Stimulated activated CD8-positive, alpha-beta memory T cell treated with anti-CD3 and anti-CD28 coated beads, Interleukin-4, amount 100 ng/mL, for 24 hours (primary cell): ENCODE measurements at places on chromosomes 16 and 17.
A peak's percentile ranks its signal among the peaks of the same experiment; 100 is the strongest.

- DNase-seq: no peak
These were observed 37.6 kb downstream of the MMD start for GRCh38 chr17:55383771-55384642.

DNA sequence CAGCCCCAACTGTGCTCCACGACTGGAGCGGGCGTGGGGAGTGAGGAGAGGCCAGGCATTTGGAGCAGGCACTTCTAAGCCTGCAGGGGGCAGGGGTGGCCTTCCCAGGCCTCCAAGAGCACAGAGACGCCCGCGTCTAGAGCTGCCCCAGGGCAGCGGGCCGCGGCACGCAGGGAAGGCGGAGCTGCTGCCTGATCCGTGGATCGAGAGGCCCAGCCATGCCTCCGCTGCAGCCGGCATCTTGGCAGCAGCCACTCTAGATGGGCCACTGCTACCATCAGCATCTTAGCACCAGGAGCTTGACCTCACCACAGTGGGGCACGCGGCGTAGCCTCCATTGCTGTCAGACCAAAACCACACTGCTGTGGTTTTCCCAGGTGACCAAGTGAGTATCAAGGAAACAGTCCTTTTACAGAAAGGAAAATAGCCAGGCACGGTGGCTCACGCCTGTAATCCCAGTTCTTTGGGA lies 20.4 kb upstream of the WDR45B start:
- DNase-seq: peak; percentile 26

DNA sequence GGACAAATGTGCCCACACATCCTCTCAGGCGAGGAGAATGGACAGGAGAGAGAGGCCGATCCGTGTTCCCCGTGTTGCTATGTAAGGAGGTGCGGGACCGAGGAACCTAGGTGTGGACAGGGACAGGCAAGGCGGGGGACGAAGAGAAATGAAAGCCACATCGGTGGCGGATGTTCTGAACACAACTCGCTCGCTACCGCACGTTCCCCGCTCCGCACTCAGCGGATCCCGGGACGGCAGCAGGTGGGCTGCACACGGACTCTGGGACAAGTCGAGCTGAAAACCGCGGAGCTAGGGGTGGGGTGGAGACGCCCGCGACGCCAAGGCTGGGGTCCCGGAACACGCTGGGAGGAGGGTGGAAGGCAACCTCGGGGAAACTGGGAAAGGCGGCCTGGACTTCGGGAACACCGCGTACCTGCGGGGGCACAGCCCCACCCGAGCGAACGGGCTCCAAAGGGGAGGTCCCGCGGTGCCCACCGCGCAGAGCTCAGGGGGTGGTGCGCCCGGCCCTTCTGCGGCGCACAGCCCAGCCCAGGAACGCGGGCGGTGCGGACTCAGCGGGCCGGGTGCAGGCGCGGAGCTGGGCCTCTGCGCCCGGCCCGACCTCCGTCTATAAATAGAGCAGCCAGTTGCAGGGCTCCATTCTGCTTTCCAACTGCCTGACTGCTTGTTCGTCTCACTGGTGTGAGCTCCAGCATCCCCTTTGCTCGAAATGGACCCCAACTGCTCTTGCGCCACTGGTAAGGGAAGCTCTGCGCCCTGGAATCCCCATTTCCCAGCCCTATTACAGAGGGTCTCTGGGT lies at the start of gene MT1E:
Gene MT1E (plus strand): TSS at position 642 of the 803 bp plus-strand sequence. CDS start 71 bp downstream, at position 713.
- peak; percentile 56 for DNase-seq

DNA sequence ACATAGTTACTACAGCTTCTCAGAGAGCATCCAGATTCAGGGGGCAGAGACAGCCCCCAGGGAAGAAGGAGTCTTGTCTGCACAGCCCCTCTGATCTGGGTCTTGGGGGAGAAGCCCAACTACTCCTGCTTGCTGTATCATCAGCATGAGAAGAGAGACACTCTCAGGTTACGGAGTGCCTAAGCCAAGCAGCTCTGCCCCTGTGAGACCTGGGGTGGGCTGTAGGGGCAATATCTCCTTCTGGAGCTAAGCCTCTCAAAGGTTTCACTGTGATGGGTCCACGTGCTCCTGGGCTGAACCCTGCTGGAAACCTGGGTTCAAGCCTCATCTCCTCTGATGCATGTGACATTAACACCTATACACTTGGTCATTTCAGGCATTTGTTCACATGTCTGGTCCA lies 123.2 kb downstream of the CPPED1 start:
- no peak for DNase-seq

- DNase-seq: no peak
These were observed 899.0 kb downstream of the KCNJ2 start for GRCh38 chr17:71068408-71068750.

- DNase-seq: no peak
These were observed 60.7 kb downstream of the CLEC16A start for GRCh38 chr16:11004973-11005610.

DNA sequence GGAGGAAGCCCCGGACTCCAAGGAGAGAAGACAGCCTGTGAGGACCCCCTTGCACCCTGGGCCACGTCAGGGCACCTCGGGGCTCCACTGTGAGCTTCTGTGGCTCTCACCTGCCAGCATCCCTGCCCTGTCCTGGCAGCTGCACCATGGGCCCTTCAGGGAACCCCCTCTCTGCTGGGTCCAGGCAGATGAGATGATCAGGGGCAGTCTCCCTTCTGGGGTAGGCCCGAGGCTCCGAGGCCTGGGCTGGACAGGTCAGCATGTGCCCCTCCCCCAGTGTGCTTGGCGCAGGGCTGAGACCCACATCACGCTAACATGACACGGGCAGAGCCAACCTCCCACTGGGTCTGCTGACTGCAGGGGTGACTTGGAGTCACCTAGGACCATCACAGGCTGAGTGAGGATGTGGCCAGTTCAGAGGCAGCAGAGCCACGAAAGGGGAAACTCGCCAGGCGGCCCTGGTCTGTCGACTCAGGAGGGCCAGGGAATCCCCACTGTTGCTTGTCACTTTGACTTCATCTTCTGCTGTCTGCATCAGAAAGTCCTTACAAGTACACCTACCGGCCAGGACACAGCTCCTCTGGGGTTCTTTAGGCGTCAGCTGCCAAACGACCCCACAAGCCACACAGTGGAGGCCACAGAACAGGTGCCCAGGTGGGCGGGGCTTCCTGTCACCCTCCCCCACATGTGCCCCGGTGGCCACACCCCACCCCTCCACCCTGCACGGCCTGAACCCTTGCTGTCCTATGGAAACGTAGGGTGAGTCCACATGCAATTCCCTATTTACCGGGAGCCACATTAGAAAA lies 2.2 kb downstream of the GALNS start:
- DNase-seq: peak; percentile 13

GRCh38 chr17:39651923-39652586 lies 13.1 kb upstream of the TCAP start:
- DNase-seq: no peak

GRCh38 chr17:38430822-38431221 lies 2.6 kb downstream of the ARHGAP23 start:
- DNase-seq: no peak

DNA sequence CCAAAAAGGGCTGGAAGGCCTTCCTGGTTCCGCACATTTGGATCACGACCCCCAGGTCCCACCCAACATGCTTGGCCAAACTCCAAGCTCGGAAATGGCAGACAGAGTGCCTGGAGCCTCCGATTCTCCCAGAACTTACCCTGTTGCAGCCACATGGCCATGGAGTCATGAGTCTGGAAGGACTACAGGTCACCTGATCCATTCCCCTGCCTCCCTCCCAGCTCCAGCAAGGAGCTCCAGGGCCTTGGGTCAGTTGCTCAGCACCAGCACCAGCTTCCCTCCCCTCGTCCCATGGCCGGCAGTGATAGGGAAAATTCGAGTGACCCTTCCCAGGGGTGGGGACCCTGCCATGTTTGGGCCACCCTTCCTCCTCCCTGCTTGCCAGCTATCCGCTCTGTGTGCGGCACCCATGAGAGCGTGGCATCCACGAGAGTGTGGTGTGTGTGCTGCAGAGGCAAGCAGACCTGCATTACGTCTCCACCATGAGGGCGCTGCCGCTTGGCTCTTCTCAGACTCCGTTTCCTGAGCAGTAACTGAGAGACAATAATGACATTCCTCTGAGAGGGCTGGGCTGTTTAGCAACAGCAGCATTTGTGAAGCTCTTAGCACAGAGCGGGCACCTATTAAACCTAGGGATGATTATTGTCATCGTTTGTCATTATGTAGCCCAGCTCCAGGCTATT lies 21.3 kb upstream of the RPL38 start:
- no peak for DNase-seq

DNA sequence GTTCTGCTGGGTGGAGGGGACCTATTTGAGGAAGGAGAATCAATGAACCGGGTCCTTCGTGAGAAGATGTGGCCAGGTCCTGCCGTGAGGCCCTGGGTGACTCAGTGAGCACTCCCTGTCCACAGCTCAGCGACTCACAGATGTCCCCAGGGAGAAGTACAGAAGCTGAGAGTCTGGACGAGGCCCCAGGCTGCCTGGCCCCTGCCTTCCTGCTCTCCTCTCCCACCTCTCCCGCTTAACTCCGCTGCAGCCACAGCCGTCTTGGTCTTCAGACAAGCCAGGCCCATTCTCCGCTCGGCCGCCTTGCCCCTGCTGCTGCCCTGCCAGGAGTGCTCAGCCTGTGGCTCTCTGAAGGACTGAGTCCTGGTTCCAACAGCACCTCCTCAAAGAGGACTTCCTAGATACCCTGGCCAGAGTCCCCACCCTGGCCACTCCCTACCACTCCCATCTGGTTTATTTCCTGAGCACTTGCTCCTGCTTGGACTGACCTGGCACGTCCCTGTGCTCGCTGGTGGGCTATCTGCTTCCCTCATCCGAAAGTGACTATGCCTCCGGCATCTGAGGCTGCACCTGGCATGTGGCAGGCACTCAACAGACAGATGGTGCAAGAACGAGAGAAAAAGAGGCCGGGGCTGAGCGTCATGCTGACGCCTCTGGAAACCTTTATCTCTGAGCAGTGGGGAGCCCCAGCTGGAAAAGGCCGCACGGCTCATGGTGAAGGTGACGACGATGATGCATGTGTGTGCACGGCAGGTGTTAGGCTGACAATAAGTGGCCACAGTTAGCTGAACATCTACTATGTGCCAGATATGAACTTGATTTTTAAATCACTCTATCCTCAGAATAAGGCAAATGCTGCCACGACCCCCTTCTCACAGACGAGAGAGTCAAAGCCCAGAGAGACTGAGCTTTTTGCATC lies 9.2 kb upstream of the TNFRSF13B start:
- no peak for DNase-seq

DNA sequence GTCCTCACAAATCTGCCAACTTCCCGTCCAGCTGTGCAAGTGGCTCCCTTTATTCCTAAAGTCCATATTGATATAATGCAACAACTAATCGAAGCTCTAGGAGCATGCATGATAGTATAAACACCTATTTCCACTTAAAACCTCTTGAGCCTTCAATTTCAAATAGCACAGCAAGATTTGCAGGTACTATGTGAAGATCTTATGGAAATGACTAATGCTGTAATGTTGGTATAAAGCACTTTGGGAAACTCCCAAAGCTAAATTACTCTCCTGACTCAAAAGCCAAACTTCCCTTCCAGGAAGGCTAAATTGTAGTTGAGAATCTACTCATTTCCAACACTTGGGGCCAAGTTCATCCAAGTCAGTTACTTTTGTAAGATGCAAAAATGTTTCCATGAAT lies 287.6 kb upstream of the CDH11 start:
- DNase-seq: no peak

DNA sequence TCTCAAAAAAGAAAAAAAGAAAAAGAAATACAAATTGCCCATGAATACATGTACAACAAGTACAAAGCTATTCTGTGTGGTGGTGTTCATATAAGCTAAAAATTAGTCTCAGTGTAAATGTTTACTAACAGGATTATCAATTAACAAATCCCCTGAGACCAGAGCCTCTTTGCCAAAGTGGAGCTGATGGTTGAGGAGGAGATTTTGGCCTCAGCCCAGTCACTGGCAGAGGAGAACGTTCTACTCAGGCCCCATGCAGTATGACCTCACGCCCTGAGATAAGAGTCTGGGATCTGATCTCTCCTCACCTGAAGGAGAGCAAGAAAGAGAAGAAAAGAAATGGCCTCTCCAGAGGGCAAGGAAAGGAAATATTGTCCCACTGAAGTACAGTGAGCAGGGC lies 35.5 kb upstream of the NOL11 start:
- DNase-seq: no peak

GRCh38 chr16:23296994-23297393 lies 5.1 kb upstream of the SCNN1B start:
- DNase-seq: no peak

GRCh38 chr16:88428156-88428555 lies 24.9 kb upstream of the ZFPM1 start:
- DNase-seq: no peak

GRCh38 chr16:25148568-25149215 lies 37.1 kb downstream of the LCMT1 start:
- no peak for DNase-seq

DNA sequence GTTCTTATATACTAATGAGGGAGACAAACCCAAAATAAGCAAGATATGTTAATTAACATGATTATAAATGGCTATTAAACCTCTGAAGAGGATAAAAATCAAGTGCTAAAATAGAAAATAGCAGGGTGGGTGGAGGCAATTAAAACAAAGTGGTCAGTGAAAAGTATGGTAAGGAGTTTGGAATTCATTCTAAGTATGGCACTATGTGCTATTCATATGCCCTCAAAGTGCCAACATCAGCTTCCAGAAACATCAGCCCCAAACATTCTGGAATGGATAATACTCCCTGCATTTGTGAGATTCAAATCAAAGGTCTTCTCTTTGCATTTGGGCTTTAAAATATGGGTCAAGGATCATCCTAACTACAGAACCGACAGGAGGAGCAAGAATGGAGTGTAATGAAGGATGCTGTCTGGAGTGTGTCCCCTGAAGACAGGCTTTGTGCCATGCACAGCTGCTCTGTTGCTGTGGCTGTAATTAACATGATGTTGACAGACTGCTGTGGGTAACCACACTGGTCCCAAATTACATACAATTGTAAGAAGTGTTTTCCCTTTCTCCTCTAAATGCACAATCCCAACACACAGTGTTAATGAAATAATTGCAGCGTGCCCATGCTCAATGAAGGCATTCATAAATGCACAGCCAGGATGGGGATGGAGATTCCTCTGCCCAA lies 93.1 kb downstream of the VAT1L start:
- no peak for DNase-seq

DNA sequence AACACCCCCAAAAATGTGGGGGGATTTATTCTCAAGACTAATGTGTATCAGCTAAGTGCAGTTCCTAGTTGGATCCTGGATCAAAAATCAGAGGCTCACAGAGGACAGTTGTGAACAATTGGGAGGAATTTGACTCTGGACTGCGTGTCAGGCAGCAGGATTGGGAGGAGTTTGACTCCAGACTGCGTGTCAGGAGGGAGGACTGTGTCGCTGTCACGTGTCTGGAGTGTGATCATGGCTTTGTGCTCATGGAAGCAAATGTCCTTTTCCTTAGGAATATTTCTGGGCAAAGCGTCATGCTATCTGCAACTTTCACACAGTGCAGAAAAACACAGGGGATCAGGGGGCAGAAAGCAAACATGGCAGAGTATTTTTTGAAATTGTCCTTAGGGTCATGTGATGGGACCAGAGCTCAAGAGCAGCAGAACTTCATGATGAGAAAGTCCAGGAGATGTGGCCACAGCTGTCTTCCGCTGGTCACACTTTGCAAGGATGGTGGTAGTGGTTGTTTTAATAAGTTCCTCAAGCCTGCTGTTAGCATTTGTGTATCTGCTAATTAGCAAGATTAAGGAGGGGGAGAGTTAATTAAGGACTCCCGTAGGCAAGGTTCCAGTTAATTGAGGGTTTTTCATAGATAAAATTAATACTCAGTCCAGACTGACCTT lies 122.0 kb upstream of the CHMP6 start:
- DNase-seq: no peak

GRCh38 chr17:67377488-67378453 lies 690 bp downstream of the PITPNC1 start:
- DNase-seq: peak; percentile 39

GRCh38 chr16:88870608-88871348 lies 4.3 kb upstream of the PABPN1L start:
- no peak for DNase-seq
